ENCODE measurements at places on chromosomes 7 and 10. TPM values are rescaled to one million over a fixed set of nuclear protein-coding genes. Genes with fewer than 3 reads are reported as not detected.

The KEL gene
- total RNA-seq = 1.3 TPM

DNA sequence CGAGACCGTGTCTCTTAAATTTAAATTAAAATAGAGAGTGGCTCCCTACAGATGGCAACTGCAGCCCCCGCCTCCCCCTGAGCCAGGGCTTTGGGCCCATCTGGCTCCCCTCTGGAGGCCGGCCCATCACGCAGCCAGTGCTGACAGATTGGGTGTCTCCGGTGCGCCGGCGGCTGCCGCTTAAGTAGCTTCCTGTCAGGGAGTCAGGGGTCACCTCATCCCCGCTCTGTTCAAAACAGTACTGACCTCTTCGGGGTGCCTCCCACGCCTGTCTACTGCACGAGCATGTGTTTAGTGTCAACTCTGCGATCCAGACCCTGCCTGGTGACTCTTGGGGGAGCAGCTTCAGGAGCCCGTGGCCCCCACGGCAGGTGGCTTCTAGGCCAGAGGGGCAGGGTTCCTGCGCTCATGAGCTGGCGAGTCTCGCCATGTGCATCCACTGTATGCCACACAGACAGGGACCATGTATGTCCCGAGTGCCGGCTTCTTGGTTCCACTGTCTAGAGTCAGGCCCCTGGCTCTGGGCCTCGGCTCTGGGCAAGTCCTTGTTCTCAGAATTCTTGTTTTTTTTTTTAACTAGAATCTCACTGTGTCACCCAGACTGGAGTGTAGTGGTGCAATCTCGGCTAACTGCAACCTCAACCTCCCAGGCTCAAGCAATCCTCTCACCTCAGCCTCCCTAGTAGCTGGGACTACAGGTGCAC, 36.1 kb downstream of the KCTD7 start:
- DNase-seq = no peak

DNA sequence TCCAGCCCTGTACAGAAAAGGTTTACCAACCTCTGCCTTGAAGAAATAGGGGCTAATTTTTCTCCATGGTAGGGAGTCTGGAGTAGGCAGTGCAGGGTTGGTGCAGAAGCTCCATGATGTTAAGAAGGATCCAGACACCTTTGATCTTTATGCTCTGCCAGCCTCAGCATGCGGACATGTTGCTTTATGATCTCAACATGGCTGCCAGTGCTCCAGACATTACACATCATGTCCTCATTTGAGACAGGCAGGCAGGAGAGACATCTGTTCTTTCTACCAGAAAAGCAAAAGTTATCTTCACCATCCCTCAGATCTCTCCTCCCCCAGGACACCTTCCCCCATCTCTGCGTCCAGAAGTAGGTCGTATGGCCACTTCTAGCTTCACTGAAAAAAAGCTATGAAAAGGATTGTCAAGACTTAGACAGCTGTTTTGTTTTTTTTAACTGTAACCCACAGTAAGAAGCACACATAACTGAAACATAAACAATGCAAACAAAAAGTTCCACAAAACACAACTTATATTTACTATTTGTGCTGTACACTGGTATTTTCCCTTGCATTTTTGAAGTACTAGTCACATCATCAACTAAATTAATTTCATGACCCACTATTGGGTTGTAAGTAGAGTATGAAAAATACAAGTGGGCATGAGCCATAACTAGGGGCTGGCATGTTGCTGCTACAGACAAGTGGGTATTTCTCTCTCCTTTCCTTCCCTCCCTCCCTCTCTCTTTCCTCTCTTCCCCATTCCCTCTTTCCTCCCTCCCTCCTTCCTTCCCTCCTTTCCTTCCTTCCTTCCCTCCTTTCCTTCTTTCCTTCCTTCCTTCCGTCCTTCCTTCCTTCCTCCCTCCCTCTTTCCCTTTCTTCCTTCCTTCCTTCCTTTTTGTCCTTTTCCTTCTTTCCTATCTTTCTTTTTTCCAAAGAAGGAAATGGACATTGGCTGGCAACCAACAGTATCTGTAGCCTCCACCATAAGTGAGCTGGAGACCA, 2.6 kb upstream of the RASSF4 start:
- no peak for DNase-seq

The SPDYE1 gene
- not detected for total RNA-seq

DNA sequence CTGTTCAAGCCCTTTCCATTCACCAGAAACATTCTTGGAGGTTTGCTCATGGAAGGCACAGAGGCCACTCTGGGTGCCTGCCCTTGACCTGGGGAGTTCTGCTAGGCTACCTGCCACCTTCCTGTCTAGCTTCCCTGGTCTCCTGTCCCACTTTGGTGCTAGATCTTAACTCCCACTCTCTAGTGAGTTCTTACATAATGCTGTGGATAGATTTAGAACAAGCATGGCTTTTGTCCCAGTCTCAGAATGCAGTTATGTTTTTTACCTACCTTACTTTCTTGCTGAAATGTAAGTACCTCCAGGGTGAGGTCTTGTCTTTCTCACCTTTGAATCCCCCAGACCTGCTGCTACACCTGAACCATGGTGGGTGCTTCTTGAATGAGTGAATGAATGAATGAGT, 1252.3 kb downstream of the TYW1 start:
- DNase-seq = no peak

- DNase-seq = no peak
Measured at GRCh38 chr7:48366096-48366495, 194.8 kb downstream of the ABCA13 start.

The SPDYE9 gene
- total RNA-seq = not detected

DNA sequence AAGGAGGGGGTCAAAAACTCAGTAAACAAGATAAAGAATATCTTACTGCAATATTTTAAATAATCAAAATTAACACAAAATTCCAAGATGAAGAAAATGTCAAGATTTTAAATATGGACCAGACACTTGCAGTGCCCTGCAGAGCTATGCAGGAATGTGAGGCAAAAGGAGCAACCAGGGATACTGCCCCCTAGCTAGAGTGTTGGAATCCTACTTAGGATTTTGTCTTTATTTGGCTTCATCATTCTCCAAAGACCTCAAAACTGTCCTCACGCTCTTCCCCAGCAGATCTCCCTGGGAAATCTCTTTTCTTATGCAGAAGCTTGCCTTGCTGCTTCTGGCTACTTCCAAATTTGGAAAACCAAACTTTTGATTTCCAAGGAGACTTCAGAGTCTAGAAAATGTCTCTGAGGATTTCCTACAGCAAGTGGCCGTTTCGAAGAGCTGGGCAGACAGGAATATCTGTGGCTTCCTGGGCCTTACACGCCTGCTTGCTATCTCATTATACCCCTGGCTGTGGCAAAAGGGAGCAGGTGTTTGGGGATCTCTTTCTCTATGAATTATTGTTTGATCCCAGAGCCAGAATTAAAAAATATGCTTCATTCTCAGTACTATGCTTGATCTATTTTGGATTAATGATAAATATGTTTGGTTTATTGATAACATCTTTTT, 232.2 kb upstream of the BMPER start:
- no peak for DNase-seq

DNA sequence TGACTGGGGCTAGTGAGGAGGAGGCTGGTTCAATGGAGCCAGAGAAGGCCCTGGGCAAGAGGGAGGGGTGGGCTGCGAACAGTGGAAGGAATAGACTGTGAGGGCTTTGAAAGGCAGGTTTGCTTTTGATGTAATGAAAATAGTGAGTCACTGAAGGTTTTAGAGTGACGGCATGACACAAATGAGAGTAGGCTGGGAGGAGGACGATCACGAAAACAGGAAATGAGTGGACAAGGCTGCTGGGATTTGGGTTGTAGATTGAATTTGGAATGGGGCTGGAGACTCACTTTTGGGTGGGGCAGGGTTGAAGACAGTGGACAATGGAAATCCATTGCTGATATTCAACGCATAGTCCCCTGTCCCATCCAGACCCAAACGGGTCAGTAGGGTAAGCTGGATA, 139.6 kb downstream of the CDH23 start:
- DNase-seq = no peak

The GIMAP2 gene
- total RNA-seq = 11.5 TPM

- DNase-seq = no peak
Measured at GRCh38 chr7:138879356-138879755, 81.4 kb upstream of the ATP6V0A4 start.

The RBP3 gene
- total RNA-seq = not detected

The KAZALD1 gene
- total RNA-seq = 3.4 TPM

The PNLIP gene
- not detected for total RNA-seq

- no peak for DNase-seq
Measured at GRCh38 chr7:70676243-70676642, 455.7 kb upstream of the GALNT17 start.

DNA sequence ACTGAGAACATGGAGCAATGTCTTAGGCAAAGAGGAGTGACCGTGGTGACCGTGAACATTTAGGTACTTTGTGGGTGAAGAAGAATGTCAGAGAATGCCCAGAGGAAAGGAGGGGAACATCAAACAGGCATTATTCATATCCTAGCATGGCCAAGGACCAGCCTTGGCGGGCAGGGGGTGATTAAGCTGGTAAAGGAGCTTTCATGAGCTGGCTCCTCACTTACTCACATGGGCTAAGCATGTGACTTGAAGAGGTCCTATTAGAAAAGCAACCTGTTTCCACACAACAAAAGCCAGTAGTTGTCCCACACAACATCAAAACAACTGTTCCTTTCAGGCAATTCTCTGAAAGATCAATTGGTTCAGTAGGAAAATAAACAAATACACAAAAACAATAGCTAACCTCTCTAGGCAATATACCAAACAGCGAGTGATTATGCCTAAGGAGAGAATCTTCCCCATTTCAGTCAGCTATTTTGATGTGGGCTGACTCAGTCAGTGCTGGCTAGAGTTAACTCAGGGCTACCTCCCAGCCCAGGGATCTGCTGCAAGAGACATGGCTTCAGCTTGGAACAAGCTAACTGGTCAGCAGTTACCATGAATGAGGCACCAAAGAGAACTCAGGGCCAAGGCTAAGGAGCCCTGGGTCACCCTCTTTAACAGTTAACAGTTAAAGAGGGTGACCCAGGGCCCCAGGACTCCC, 283.5 kb downstream of the ARHGAP12 start:
- DNase-seq = no peak
